NB4 (cell line): ENCODE measurements at places on chromosomes 5 and 9.

GRCh38 chr5:10130881-10131280 is 118.8 kb downstream of the ATPSCKMT start:
- no peak for DNase-seq

- peak; percentile 10 for DNase-seq
Observed at GRCh38 chr5:138275379-138275782, 960 bp upstream of the GFRA3 start.

- no peak for DNase-seq
Observed at GRCh38 chr5:115335301-115335700, 38.8 kb upstream of the CCDC112 start.

- no peak for DNase-seq
Observed at GRCh38 chr9:36867672-36868471, 166.2 kb downstream of the PAX5 start.

- no peak for DNase-seq
Observed at GRCh38 chr9:137123468-137123837, 8.9 kb upstream of the DPP7 start.

- DNase-seq = no peak
Observed at GRCh38 chr5:10304932-10305331, 2.8 kb downstream of the CMBL start.

- DNase-seq = no peak
Observed at GRCh38 chr5:14245132-14245925, 102.2 kb downstream of the TRIO start.

DNA sequence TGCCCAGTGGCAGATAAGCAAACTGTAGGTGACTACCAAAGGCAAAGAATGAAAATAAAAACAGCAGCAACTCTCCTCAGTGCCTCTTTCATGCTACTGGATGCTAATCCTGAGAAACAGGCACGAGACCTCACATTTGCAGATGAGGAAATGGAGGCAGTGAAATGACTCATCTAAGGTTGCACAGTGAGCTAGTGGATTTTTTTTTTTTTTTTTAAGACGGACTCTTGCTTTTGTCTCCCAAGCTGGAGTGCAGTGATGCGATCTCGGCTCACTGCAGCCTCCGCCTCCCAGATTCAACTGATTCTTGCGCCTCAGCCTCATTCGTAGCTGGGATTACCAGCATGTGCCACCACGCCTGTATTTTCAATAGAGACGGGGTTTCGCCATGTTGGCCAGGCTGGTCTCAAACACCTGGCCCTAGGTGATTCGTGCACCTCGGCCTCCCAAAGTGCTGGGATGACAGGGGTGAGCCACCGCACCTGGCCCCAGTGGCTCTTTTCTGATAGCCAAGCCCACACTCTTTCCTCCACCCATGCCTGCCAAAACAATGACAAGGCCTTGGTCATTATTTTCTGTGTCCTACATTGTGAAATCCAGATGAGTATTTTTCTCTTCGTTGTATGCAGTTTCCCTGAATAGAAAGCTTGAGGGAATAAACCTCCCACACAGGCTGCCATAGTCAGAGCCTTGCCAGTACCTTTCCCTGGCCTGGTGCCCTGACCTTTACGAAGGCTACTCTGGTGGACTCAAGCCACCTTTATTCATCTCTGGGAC is 19.2 kb downstream of the DOCK2 start:
- peak; percentile 48 for DNase-seq

DNA sequence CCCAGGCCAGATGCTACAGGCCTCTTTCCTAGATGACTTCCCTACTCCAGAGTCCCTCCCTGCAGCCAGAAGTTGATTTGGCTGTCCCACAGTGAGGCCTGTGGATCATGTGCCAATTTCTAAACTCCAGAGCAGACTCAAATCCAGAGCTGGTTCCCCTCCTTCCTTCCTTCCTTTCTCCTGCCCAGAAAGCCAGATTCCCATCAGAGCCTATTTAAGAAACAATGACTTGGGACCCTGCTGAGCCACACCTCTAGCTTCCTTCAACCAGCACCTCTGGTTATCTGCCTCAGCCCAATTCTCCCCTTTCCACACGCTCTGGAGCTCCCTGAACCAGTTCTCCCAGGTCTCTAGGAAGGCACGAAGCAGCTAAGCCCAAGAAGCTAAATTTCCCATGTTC is 7.2 kb downstream of the FAM219A start:
- DNase-seq = no peak
